ENCODE measurements at places on chromosomes 6 and 20.

DNA sequence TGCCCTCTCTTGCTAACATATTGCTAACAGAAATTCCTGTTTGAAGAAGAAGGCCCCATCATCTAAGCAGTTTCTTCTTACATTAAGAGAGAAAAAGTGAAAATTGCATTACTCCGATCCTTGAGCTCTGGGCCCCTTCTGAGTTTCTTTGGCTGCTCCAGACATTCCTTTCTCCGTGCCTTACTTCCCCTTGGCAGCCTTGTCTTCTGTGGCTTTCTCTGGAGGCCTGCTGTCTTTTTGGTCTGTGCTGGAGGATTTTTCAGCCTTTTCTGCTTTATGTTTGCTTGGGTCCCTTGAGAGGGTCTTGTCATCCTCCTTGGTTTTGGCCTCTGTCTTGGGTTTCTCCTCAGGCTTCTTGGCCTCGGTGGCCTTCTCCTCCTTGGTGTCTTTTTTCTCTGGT is 378.8 kb upstream of the CHD6 start:
- no peak for DNase-seq

- DNase-seq: no peak
Observed at GRCh38 chr6:158648682-158649131, 1.1 kb upstream of the SYTL3 start.

DNA sequence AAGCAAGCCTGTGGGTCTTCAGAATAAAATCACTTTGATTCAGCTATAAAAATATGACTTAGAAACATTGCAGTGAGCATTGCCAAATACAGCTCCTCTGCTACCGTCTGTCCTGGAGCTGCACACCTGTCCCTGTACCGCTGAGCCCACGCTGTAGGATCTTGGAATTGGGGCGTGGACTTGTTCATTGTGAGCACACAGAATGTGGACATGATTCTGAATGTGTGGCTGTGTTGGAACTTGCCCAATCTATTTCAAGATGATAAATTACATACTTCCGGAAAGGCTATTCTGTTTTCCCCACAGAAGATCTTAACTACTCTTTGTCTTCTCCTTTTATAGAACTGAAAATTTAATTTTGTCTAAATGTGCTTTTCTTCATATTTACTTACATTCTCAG is 107.3 kb downstream of the UST start:
- peak; percentile 30 for DNase-seq

- DNase-seq: no peak
Observed at GRCh38 chr6:124960757-124961463, 1.3 kb upstream of the RNF217 start.

DNA sequence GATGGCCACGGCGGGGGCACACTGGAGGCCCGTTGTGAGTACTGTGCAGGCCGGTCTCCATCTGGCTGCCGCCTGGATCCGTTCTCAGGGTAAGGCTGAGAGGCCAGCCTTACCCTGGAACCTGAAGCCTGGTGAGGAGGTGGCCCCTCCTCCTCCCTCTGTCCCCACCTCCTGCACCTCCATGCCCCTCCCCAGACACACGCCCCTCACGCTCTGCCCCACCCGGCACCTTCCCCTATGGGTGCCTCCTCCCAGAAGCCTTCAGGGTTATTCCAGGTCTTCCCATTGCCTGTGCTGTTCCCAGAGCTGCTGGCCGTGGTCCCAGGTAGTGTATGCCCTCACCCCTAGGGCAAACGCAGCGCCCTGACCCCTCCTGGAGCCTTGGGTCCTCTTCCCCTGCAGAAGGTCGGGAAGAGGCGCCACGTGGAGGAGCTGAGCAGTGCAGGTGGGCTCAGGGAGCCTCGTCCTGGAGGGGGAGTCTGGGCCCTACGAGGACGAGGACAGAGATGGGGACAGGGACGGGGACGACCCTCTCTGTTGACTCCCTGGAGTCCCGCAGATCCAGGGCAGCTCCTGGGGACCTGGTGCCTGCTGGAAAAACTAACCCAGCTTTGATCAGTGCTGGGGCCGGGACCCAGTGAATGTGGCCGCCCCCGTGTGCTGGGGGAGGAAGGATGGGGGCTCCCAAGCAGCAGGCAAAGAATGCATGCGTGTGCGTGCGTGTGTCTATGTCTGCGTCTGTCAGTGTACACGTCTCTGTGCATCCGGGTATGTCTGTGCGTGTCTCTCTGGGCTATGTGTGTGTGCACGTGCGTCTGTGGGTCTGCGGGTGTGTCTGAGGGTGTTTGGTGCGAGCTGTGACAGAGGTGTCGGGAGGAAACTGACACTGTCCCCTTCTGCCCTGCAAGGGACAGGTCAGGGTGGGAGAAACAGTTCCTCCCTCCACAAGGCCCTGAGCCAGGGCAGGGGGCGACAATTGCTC is 8.2 kb upstream of the HRH3 start:
- no peak for DNase-seq

GRCh38 chr6:112695001-112695400 is 347.9 kb downstream of the RFPL4B start:
- DNase-seq: peak; percentile 89

DNA sequence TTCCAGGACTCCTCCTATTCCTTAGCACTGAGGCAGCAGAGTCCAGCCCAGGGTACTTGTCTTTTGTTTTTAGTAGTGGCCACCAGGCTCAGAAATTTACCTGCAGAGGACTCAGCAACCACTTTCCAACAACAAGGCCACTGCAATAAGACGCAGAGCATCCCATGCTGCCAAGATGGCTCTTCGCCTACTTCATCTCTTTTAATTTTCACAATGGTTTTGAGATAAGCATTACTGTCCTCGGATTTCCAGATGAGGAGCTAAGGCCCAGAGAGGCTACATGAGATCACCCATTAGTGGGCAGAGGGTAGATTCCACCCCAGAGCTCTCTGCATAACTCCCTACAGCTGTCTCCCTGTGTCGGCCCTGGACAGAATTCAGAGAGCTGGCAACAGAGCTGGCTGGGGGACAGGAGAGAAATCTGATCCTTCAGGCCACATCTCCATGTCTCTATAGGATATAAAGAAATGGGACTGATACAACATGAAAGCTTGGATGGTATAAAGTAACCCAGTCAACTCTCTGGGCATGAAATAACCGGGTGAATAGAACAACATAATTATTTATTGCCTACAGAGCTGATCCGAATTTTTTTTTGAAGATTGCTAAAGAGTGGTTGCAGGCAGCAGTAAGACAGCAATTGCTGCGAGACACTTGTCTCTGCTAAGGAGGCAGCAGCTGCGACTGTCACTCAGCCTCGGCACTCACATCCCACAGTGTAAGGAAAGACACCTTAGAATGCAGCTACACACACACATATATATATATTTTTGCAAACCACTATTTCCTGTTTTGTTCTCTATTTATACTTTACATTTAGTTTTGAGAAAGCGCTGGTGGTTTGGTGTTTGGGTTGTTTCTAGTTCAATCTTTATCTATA is 37.2 kb downstream of the SCML4 start:
- no peak for DNase-seq

DNA sequence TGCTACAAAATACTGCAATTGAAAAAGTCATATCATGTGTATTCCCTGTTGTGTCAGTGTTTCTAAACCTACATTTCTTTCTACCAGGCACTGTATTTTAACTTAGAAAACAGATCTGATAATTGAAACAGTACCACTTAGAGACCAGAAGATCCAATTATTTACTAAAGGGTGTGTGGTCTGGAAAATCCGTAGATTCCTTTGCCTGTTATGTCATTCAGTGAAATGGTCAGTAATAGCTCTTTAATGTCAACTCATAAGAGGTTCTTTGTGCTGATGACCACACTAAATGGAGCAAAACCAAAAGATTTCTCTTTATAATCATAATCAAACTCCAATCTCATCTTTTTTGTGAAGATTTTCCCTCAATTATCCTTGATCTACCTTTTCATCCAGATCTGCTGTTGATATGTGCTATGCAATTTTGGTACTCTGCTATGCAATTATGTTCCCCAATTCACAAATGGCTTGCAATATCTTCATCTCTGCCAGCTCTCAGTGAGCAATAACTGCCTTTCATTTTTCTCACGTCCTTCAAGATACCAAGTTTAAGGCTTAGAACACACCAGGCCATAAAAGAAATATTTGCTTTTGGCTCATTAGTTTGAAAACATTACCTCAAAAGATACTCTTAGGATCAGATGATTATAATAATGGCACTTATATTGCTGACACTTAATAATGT is 165.5 kb downstream of the MOXD1 start:
- no peak for DNase-seq

- no peak for DNase-seq
Observed at GRCh38 chr6:26194329-26194701, 107.1 kb downstream of the HFE start.

- DNase-seq: no peak
Observed at GRCh38 chr20:23623666-23624323, 14.0 kb downstream of the CST3 start.

- no peak for DNase-seq
Observed at GRCh38 chr20:10318291-10319024, 99.8 kb downstream of the SNAP25 start.

DNA sequence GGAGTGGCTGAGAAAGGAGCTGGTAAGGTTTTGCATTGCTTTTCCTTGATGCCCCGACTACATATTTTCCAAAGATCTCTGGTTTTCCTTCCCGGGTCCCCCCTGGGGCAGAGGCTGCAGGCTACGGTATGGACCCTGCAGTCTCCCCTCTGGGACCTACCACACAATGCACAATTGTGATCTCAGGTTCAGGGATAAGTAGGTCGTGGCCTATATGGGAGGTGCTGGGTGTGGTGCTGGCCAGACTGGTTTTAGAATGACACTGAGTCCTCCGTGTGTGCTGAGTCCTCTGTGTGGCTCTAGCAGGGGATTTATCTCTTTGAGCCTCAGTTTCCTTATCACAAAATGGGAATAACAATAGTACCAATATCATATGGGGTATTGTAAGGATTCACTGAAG is 376 bp downstream of the C20orf202 start:
- DNase-seq: no peak

DNA sequence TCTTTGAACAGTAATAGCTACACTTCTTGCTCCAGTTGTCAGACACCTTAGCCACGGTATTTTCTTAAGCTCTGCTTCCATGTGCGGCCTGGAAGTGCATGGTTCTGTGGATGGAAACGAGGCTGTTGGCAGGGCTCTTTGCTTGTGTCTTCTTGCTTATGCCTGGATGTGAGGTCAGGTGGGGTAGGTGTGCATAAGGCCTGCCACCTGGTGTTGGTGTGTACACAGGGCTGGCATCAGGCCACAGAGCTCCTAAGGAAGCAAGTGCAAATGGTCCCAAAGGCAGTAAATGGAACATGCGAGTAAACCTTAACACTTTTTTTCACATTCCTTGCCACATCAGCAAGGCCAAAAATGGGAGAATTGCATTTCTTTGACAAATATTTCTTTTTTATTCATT is 158.1 kb upstream of the GMDS start:
- DNase-seq: peak; percentile 86
